Mammary epithelial cell (primary cell): ENCODE measurements at places on chromosomes 3 and 15. TPM values are rescaled to one million over a fixed set of nuclear protein-coding genes. Genes with fewer than 3 reads are reported as not detected.
A peak's percentile ranks its signal among the peaks of the same experiment; 100 is the strongest.

GRCh38 chr15:83299462-83299861 is 15.0 kb upstream of the BNC1 start:
- no peak for DNase-seq

- DNase-seq: no peak
Measured at GRCh38 chr3:183584246-183584913, 28.9 kb upstream of the KLHL6 start.

CASR gene
- polyA plus RNA-seq: not detected

STRIT1 gene
- not detected for polyA plus RNA-seq

GRCh38 chr15:70806992-70807712 is 43.8 kb upstream of the UACA start:
- no peak for DNase-seq

DNA sequence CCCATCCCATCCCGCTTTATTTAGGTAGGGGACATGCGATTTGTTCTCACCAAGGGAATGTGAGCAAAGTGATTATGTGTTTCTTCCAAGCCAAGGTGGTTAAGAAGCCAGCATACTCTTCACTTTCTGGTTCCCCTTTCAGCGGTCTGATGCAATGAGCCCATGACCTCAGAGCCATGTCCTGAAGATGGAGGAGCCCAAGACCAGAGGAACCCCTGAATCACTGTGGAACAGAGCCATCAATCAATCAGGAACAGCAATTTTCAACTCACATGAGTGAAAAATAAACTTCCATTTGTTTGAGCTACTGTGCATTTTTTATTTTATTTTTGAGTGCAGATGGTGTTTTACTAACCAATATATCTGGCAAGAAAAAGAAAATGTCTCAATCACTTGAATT is 10.8 kb downstream of the THRB start:
- no peak for DNase-seq

- DNase-seq: no peak
Measured at GRCh38 chr15:80055933-80056332, 3.5 kb upstream of the ZFAND6 start.

GRCh38 chr3:164230385-164231094 is 847.8 kb downstream of the SI start:
- DNase-seq: no peak

TGFBR2 gene
- 289 TPM for polyA plus RNA-seq

- DNase-seq: no peak
Measured at GRCh38 chr15:58631319-58631718, 118.2 kb downstream of the ADAM10 start.

DNA sequence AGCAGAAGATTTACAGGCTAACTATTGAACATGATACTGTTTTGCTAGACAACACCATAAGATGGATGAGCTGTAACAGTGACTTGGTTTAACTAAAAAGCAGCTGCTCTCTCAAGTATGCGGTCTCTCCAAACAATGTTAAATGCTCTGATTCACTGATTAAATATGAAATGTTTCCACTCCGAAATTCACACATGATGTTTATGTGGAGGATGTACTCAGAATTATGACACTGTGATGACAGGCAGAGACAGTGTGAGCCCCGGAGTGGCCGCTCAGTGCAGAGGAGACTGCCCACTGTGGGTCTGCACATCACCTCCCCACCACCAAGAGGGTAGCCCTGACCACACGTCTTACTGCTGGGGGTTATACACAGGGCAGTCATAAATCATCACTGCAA is 83.9 kb upstream of the MEX3B start:
- no peak for DNase-seq

GRCh38 chr3:94356581-94356980 is 293.7 kb downstream of the NSUN3 start:
- no peak for DNase-seq

DNA sequence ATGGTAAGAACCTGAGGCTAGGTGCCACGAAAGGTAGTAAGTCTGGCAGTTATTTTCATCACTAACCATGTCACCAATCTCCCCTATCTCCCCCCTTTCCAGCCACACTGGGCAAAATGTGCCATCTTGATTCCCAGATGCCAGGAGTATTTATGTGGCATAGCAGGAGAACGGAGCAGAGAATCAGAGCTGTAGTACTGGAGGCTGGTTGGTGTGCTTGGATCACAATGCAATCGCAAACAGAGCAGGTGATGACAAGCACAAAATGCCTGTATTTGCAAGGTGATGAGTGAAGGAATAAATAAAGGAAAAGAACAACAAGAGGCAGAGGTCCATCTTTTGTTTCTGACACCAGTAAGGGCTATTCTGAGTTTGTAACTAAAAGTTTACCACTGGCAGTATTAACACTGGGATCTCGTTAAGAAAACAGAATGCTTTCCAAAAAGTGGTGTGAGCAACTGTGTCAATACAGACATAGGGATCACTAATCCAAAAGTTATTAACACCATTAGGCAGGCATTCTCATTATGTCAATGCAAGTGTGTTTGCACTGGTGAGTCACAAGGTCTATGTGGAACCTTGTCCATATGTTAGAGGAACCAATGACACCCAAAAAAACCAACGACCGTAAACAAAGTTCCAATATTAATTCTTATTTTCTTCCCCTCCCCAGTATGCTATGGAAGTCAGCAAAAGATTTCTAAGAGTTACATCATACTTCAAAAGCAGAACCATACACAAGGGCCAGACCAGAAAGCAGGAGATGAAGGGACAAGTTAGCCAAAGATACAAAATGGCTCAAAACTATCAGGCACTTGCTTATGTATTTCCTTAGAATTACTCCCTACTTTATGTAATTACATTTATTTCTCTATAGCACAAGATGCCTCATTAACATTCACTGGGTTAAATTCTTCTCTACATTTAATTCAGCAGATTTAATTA is 556.6 kb downstream of the FOXP1 start:
- DNase-seq: no peak

- peak; percentile 67 for DNase-seq
Measured at GRCh38 chr3:196142202-196142956, 60.5 kb upstream of the TFRC start.

- DNase-seq: peak; percentile 31
Measured at GRCh38 chr15:75695220-75695619, 17.4 kb downstream of the CSPG4 start.

DNA sequence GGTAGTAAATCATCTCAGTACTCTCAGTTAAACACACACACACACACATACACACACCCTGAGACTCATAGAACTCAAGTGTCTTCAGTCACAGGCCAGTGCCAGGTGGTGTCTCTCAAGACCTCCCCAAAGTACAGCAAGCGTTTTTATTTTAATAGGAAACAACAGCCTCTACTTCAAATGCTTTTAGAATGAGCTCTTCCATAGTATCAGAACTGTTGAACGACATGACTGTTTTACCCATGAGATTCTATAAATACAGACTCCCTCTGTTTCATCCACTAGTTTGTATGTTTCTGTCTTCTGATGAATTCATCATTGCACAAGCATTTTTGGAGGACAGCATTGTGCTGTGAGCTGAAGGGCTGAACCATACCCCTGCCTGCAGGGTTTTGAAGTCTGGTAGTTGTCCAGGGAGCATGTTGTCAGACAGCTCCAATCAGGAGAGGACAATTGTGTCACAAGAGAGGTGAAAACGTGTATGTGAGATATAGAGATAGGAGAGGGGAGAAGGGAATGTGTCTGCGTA is 201.0 kb upstream of the BCL6 start:
- no peak for DNase-seq

- DNase-seq: no peak
Measured at GRCh38 chr3:182519569-182519968, 273.7 kb upstream of the ATP11B start.

GRCh38 chr15:88083811-88084760 is 172.5 kb downstream of the NTRK3 start:
- DNase-seq: no peak

DNA sequence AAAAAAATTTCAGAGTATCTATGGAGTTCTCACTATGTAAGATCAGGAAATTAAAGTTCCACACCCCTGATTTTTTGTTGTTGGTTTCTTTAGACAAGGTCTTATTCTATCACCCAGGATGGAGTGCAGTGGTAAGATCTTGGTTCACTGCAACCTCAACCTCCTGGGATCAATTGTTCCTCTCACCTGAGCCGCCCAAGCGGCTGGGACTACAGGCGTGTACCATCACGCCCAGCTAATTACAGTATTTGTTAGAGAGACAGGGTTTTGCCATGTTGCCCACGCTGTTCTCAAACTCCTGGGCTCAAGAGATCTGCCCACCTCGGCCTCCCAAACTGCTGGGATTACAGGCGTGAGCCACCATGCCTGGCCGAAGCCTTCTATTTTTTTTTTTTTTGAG is 12.4 kb downstream of the QRICH1 start:
- peak; percentile 41 for DNase-seq

DNA sequence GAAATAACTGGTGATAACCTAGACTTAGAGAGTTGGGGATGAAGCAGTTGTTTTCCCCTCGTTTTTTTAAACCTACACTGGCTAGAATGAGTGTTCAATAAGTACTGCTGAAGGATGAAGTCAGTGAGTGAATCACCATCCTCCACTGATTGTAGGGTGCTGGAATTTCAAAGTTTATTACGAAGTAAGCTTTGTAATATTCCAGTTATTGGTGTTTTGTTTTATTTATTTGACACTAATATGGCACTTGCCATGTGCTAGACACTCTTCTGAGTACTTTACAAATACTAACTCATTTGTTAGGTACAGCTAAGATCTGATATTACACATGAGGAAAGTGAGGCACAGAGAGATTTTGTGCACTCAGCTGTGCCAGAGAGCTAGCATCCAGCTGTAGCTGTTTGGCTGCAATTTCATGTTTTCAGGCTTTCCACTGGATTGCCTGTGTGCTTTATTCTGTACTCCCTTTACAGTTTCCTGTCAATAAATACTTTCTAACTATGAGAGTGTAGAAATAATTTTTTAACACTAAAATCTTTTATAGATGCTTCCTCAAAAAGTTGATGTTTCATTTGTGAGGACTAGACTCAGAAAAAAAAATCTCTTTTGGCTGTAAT is 5.8 kb downstream of the MAP2K5 start:
- peak; percentile 9 for DNase-seq

- DNase-seq: no peak
Measured at GRCh38 chr3:37645517-37646380, 215.9 kb upstream of the CTDSPL start.

DNA sequence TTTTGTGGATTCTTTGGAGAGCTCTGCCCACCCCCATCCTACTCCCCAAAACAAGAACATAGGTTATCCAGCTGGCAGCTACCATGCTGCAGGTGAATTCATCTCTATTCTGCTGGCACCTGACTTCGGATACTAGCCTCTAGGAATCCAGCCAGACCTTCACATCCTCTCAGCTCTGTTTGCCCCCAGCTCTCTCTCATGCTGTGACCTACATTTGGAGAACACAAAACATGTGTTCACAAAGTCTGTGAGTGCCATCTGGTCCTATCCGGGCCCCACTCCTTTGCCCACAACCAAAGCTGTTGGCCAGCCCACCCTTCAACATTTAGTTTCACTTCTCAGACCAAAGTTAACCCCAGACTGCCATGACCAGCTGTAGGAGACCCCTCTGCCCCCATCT is 89.4 kb upstream of the C3orf80 start:
- no peak for DNase-seq

CLDN16 gene
- polyA plus RNA-seq: 0.08 TPM

DNA sequence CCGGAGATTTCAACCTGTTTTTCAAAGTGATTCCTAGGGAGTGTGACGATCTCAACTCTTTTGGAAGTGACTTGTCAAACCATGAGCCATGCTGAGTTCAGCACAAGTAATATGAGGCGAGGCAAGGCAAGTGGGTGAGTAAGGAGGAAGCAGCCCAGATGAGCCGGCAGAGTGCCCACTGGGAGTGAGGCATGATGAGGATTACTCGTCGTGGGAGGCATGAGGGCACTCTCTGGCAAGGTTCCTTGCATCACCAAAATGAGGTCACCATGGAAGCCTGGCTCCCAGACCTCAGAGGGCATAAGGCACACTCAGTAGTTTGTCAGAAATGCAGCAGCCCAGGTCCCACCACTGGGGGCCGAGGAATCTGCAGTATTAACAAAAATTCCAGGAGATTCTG is 636.1 kb downstream of the MAGI1 start:
- peak; percentile 92 for DNase-seq

DNA sequence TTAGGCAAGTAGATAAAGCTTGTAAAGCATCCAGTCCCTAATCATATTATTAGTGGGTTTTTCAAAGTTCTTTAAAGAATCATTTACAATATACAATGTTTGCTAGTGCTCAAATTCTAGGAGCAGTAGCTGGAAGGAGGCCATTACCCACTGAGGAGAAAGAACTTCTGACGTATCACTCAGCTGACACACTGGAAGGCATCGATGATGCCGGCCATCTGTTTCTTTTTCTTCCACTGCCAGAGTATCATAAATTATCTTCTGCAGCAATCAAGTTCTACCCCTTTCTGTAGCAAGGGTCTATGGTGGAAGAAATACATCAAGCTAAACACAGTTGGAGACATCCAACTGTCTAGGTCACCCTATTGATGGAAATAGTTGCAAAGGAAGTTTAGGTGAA is 243.2 kb upstream of the LRRN1 start:
- DNase-seq: no peak

CYP8B1 gene
- polyA plus RNA-seq: not detected

DNAH12 gene
- 0.02 TPM for polyA plus RNA-seq

WNT5A gene
- 6.8 TPM for polyA plus RNA-seq

DNA sequence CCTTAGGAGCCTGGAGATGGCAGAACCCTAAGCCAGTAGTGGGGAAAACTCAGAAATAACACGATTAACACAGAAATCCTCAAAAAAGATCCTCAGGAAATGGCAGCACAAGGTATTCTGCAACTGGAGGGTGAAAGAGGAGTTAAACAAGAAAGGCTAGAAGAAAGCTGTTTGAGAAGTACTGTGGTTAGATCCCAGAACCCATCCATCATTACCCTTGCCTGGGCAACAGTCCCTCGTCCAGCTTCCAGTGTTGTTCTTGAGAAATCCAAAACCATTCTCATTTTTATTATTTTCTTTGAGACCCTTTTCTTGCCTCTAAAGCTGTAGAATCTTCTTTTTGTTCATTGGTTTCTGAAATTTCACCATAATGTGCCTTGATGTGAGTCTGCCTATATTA is 2.7 kb upstream of the CDCP1 start:
- no peak for DNase-seq
